ENCODE measurements at places on chromosomes 4 and X. TPM values are rescaled to one million over a fixed set of nuclear protein-coding genes. Genes with fewer than 3 reads are reported as not detected.

- DNase-seq: no peak
Measured at GRCh38 chr4:145881576-145881975, 57.0 kb downstream of the ZNF827 start.

RPL39 gene
- polyA plus RNA-seq: 5,368 TPM

DNA sequence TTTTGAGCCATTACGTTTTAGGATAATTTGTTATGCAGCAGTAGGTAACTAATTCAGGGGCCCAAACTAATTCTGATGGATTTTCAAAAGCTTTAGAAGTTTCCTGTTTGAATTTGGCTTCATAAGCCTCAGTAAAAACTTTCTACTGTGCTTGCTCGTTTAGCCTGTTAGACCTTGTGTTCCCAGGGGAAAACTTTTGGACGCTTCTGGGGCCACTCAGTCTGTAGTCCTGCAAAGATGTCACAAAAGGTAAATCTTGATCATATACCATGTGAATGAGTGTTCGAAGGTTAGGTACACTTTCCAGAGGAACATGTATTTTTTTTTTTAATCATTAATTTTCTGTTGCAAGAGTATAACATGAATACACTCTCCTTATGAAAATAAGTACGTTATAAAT, 70.7 kb downstream of the SUPT20HL2 start:
- no peak for DNase-seq

RPA4 gene
- 0.28 TPM for polyA plus RNA-seq

DNA sequence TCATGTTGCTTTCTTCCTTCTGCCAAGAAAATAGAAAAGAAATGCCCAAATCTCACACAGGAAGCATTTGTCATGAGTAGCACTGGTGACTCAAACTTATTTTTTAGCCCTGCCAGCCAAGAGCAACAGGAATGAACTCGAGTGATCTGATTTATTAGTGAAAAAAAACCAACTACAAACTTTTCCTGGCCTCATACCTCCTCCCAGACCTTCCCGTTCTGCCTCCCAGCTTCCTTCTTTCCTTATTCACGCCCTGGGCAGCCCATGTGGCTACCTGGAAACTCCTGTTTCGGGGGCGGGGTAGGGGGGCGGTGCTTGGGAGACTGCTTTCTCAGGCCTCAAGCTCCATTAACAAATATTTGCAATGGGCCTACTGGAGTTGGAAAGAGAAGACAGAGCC, 178.5 kb downstream of the NHS start:
- DNase-seq: no peak

GRCh38 chr4:25351777-25352416, 25.2 kb upstream of the ANAPC4 start:
- DNase-seq: no peak

GRCh38 chr4:165361810-165362209, 17.0 kb upstream of the CPE start:
- DNase-seq: no peak

SH3RF1 gene
- polyA plus RNA-seq: 22.0 TPM

- DNase-seq: no peak
Measured at GRCh38 chr4:154660052-154660451, 47.6 kb upstream of the FGG start.

- no peak for DNase-seq
Measured at GRCh38 chr4:185721190-185722028, 90.6 kb downstream of the SORBS2 start.

SOX3 gene
- polyA plus RNA-seq: not detected

TMSB15B gene
- polyA plus RNA-seq: 15.2 TPM
